ENCODE measurements at places on chromosomes 3 and 15.

DNA sequence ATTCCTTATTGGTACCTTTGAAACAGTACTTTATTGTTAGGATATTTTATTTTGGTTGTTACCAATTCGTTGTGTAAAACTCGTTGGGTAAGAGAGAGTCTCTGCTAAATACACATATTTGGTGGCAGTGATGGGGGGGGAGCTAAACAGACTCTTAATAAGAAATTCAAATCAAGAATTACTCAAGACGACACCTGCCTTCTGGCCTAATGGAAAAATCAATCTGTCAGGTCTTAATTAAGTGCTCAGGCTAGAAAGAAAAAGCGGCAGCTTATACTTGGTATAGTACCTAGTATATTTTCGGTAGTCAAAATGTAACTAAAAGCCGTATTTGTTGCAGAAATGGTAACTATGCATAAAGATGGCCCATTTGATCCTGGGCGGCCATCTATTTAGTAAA is 18.2 kb downstream of the FOXP1 start:
- DNase-seq = no peak

DNA sequence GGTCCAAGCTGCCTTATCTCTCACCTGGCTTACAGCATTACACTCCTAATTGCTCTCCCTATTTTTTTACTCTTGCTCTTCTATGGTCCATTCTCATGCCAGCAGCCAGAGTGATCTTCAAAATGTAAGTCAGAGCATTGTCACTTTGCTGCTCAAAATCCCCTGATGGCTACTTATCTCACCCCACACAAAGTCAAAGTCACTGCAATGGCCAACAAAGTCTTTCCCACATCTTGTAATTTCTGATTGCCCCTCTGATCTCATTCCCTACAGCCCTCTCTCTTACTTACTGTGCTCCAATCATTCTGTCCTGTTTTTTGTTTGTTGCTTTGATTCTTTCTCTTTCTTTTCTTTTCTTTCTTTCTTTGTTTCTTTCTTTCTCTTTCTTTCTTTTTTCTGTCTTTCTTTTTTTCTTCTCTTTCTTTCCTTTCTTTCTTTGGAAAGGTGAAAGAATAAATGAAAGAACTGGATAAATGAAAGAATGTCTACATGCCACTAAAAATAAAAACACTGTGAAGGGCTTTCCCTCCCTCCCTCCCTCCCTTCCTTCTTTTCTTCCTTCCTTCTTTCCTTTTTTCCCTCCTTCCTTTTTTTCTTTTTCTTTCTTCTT is 34.9 kb upstream of the TIPARP start:
- no peak for DNase-seq

GRCh38 chr3:155978324-155978723 is 107.9 kb downstream of the GMPS start:
- no peak for DNase-seq

DNA sequence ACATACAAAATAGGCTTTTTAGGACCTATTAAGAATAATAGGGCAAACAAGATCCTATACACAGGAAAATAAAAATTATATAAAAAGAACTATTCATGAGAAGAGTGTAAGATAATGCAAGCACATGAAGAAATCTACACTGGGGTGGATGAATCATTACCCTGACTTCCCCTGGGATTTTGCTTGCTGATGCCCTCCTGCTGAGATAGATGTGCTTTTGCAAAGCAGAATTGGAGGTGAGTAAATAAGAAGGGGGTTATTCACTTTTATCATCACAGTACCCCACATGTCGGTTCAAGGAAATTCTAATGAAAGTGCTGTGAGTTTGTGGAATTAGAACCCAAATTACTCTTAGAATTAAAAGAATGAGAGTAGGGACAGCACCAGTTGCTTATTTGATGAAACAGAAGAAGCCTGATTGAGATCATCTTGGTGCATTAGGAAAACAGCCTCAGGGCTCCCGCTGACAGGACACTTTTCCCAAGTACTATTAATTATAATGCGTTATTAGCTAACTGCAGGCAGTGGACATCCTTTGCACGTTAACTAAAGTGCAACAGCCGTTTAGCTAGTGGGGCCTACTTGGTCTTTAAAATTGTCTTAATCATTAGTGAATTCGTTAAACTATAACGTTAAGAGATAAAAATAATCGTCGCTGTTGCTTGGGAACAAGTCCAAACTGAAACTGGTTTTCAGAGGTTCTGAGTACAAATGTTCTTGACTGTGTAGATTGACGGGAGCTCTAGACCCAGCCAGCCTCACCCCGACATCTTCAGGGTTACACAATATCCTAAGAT is 48.4 kb downstream of the SLC2A2 start:
- no peak for DNase-seq

- no peak for DNase-seq
These were observed 2.5 kb upstream of the GREM1 start for GRCh38 chr15:32715276-32715675.

DNA sequence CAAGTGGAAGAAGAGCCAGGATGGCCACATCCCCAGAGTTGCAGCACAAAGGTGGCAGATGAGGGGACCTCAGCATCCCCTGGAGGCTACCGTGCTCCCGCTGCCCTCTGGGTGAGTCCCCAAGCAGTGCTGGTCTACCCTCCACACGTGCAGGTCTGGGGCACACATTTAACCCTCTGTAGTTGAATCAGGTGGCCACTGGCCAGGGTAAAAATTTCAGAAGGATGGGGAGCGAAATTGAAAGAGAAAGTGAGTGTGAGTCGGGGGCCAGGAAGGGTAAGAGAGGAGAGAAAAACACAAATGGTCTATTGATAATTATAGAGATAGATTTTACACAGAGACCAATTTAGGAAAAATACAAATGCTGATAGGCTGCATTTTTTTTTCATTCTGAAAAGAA is 139.5 kb upstream of the EIF1B start:
- DNase-seq = no peak

DNA sequence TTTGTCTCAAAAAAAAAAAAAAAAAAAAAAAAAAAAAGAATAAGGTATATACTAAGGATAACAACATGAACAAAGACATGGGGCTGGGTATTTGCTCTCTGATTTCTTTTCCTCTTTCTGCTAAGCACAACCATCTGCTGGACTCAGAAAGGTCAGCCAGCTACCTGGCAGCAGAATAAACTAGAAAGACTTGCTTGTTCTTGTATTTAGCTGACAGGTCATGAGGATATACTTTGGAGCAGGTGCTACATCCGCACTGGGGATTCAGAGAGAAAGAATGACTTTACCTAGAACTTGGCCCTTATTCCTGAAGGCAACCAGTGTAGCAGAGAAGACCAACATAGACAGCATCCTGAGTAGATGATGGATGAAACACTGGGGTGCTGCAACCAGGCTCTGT is 550.5 kb downstream of the NTRK3 start:
- no peak for DNase-seq

- DNase-seq = no peak
These were observed 85.0 kb upstream of the XCR1 start for GRCh38 chr3:46112296-46112695.

- no peak for DNase-seq
These were observed 339.0 kb downstream of the IL5RA start for GRCh38 chr3:2771193-2771592.

GRCh38 chr3:126103121-126104027 is 19.4 kb upstream of the SLC41A3 start:
- no peak for DNase-seq

GRCh38 chr3:143825513-143825912 is 22.8 kb downstream of the SLC9A9 start:
- DNase-seq = no peak

DNA sequence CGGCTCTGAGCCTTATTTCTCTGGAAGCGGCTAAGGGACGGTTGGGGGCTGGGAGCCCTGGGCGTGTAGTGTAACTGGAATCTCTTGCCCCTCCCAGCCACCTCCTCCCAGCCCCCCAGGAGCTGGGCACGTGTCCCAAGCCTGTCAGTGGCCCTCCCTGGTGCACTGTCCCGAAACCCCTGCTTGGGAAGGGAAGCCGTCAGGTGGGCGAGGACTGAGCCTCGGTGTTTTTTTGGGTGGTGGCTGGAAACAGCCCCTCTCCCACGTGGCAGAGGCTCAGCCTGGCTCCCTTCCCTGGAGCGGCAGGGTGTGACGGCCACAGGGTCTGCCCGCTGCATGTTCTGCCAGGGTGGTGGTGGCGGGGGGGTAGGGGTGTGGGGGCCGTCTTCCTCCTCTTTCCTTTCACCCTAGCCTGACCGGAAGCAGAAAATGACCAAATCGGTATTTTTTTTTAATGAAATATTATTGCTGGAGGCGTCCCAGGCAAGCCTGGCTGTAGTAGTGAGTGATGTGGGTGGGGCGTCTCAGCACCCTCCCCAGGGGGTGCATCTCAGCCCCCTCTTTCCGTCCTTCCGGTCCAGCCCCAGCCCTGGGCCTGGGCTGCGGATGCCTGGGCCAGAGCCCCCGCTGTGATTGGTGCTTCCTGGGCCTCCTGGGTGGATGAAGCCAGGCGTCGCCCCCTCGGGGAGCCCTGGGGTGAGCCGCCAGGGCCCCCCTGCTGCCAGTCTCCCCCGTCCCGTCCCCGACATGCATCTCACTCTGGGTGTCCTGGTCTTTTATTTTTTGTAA is 58.8 kb upstream of the GOLGA8A start:
- DNase-seq = no peak

GRCh38 chr3:38640661-38641452 is 8.6 kb downstream of the SCN5A start:
- no peak for DNase-seq

DNA sequence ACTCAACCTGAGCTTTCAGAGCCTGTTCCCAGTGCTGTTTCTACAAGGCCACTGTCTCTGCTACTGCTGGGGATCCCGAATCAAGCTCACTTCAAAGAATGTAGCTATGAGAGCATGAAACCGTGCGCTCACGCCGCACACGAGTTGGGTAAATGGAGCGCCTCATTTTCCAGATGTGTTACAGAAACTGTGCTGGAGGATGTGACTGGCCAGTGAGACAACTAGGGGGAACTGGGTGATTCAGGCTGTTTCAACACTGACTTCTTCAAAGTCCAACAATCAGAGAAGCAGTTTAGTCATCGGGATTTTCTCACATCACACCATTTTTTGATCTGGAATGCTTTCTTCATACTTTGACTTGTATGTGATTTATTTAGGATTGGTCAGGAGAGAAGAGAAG is 3.5 kb downstream of the ZNF710 start:
- peak; percentile 74 for DNase-seq

- DNase-seq = no peak
These were observed 439.9 kb upstream of the RBMS3 start for GRCh38 chr3:28840976-28841376.

GRCh38 chr15:101440846-101441590 is 48.5 kb downstream of the PCSK6 start:
- no peak for DNase-seq

DNA sequence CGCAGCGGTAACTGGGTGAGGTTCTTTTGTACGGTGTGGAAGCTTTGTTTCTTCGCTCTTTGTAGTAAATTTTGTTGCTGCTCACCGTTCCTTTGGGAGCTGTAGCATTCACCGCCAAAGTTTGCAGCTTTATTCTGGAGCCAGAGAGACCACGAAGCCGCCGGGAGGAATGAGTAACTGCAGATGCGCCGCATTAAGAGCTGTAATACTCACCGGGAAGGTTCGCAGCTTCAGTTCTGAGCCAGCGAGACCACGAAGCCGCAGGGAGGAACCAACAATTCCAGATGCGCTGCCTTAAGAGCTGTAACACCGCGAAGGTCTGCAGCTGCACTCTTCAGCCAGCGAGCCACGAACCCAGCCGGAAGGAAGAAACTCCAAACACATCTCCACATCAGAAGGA is 56.0 kb upstream of the DYNC1LI1 start:
- DNase-seq = no peak

DNA sequence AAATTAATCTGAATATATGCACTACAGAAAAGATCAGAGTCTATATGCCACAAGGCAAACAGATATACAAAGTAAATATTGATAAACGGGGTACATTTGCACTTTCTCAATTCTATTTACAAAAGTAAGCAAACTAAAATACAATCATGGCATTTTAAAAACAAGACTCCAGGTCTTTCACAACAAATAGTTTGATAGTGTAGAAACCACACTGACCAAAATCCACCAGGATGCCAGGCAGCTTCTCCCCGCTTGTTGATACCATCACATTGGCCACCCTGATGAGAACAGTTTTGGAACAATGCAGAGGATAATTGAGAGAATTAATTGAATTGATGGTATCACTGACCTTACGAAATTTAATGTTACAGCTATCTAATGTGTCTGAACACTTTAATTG is 190.6 kb upstream of the TMCO5A start:
- no peak for DNase-seq

- no peak for DNase-seq
These were observed 48.1 kb downstream of the LIPC start for GRCh38 chr15:58479941-58480340.

- DNase-seq = no peak
These were observed 602.6 kb downstream of the PYDC2 start for GRCh38 chr3:192063570-192063969.

DNA sequence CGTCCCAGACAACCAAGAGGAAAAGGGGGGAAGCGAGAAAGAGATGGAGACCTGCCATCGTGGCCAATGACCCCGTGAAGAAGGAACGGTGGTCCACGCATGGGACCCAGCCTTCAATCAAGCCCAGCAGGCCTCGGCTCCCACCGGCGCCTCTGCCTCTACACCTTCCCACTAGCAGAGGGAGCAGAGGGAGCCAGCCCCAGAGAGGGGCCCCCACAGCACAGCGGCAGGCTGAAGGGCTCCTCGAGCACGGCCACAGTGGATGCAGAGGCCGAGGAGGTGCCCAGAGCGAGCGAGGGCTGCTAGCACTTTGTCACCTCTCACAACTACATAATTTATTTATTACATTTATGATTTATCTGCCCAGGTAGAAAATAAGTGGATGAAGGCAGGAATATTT is 68.4 kb upstream of the TOPAZ1 start:
- DNase-seq = no peak

- DNase-seq = peak; percentile 79
These were observed 38.1 kb downstream of the SRGAP3 start for GRCh38 chr3:9211155-9211950.

GRCh38 chr3:111278959-111279358 is 207.3 kb downstream of the NECTIN3 start:
- DNase-seq = no peak

DNA sequence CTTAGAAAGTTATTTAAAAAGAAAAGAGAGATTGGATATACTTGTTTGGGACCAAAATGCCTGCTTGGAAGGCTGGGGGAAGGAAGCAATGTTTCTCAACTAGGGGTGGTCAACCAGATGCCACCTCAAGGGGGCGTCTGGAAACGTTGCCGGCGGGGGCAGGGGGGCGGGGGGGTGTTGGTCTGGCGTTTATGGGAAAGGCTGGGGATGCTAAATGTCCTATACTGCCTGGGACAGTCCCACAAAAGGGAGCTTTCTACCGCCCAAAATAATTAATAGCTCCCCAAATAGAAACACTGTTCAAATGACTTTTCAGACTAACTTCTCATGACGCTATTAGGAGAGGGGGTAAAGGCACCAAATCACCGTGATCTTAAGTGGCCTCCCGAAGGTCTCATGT is 2.2 kb downstream of the POLG start:
- DNase-seq = no peak

- DNase-seq = no peak
These were observed 3.1 kb downstream of the MST1R start for GRCh38 chr3:49900491-49901153.
